ENCODE measurements at places on chromosomes 5 and 9.

DNA sequence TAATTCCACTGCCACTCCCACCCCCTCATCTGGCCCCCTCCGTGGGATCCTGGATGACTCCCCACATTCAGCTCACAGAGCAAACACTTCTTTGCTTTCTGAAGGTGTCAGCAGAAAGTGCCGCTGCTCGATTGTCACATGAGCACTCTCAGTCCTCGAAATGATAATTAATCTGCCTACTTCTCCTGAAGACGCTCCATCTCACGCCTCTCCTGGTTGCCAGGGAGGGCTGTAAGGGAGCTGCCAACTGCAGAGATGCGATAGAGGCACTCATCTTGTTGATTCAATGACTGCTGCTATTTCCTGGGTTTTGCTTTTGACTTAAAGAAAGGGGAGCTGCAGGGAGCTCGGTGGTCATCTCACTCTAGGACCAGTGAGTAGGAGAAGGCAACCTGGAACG is 206.5 kb downstream of the DAB2IP start:
- DNase-seq: no peak

- DNase-seq: no peak
These were observed 8.1 kb upstream of the SLC38A9 start for GRCh38 chr5:55720188-55720703.

DNA sequence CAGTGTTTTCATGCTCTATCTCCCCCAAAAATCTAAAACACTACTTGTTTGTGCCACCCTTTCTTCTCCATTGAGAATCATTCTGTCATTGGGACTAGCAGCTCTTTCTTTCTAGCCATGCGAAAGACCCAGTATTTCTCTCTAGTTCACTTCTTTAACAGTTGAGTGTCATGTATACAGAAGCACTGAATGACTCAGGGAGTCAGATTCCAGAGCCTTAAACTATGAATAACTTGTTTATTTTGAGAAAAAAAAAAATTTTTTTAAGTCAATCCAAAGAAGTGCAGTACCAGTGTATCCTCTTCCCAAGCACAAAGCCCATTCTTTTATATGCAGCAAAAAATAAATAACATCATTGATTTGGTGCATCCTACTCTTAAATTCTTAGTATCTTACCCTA is 415.4 kb upstream of the GRAMD2B start:
- no peak for DNase-seq

DNA sequence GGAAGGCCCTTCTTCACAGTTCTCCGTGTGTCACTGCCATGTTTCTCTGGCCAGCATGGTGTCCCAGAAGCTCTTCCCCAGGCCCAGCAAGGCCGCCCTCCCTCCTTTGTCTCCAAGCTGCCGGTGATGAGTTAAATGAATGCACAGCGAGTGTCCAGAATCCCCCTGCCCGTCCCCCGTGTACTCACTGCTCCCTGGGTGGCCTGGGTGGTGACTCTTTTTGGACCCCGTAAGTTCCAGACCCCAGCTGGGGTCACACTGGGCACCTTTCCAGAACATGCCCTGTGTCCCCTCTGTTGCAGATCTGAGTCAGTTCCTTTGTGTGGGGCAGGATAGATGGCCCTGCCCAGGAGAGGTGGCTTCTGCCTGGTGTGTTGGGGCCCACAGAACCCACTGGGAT is 95.0 kb downstream of the MRPL36 start:
- DNase-seq: no peak

DNA sequence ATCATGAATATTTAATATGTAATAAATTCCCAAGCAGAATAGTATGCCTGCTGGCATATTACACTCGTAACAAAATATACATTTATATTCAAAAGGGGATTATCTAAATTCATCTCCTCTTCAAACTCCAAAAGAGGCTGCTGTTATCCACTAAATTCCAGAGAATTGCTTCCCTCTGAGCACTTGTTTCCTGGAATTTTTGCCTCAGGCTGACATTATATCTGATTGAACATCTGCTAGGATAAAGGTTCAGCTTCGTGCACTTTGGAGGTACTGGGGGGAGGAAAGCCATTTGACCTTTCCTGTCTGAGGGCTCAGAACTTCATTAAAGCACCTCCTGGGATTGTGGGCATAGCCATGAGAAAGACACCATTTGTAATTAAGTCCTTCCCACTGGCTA is 4.3 kb upstream of the HAPLN1 start:
- DNase-seq: no peak

DNA sequence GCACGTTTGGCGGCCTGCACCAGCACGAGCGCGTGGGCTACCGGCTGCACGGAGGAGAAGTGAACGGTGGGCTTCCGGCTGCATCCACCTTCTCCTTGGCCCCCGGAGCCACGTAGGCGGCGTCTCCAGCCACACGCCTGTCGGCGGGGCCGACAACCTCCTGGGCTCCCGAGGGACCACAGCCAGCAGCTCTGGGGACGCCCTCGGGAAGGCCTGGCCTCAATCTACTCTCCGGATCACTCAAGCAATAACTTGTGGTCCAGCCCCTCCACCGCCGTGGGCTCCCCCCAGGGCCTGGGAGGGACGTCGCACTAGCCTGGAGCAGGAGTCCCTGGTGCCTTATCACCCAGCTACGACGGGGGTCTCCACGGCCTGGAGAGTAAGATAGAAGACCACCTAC is 73.7 kb downstream of the INSL6 start:
- DNase-seq: no peak

DNA sequence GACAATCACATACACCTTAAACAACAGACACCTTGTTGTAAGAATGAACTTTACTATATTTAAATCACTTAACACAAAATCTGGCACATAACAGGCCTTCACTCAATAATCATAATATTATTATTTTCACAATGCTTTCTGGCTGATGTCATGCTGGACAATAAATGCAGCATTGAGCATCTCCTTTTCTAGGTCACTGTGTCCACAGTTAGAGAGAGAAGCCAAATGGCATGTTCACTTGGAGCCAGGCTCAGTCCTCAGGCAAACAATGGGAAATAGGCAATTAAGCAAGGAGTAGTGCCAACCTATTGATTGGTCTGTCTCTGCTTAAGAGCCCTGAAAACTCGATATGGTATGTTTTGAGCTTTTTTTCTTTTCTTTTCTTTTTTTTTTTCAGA is 50.6 kb upstream of the KLF4 start:
- no peak for DNase-seq

- DNase-seq: no peak
These were observed 4.1 kb upstream of the SPOUT1 start for GRCh38 chr9:128833696-128834095.

GRCh38 chr5:94692581-94692980 is 74.1 kb downstream of the SLF1 start:
- no peak for DNase-seq

- no peak for DNase-seq
These were observed 50.5 kb downstream of the AHRR start for GRCh38 chr5:371811-372555.

- DNase-seq: no peak
These were observed 16.1 kb upstream of the DRD1 start for GRCh38 chr5:175460126-175460525.

- DNase-seq: no peak
These were observed 138.3 kb downstream of the CDK5RAP2 start for GRCh38 chr9:120441426-120442307.
